Activated CD4-positive, alpha-beta T cell treated with anti-CD3 and anti-CD28 coated beads, Interleukin-2, Interleukin-4, amounts not matched to agents 100 ng/mL and 50 ng/mL, durations not matched to agents 16 hours and 8 hours (primary cell): ENCODE measurements at places on chromosomes 5 and 9.

GRCh38 chr9:37511016-37512010, 25.6 kb downstream of the POLR1E start:
- no peak for DNase-seq

GRCh38 chr9:136441191-136441680, 1.6 kb upstream of the INPP5E start:
- DNase-seq, result no peak

DNA sequence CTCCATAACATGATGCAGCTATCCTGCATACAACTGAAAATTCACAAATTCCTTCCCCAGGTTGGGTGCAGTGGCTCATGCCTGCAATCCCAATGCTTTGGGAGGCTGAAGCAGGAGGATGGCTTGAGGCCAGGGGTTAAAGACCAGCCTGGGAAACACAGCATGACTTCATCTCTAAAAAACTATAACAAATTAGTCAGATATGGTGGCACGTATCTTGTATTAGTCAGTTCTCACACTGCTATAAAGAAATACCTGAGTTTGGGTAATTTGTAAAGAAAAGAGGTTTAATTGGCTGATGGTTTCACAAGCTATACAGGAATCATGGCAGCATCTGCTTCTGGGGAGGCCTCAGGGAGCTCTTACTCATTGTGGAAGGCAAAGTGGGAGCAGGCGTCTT, 56.4 kb upstream of the DAPK1 start:
- no peak for DNase-seq

DNA sequence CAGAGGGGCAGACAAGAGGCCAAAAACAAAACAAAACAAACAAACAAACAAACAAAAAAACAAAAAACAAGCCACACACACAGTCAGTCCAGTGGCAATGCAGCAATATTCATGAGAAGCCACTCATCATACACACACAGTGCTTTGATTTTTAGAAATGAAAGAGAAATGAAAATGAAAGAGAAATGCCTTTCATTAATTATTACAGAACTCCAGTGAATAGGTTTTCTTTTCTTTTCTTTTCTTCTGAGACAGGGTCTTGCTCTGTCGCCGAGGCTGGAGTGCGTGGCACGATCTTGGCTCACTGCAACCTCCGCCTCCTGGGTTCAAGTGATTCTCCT, 36.9 kb downstream of the SPRY4 start:
- no peak for DNase-seq

GRCh38 chr5:104052558-104053352, 490.2 kb upstream of the NUDT12 start:
- DNase-seq, result no peak

DNA sequence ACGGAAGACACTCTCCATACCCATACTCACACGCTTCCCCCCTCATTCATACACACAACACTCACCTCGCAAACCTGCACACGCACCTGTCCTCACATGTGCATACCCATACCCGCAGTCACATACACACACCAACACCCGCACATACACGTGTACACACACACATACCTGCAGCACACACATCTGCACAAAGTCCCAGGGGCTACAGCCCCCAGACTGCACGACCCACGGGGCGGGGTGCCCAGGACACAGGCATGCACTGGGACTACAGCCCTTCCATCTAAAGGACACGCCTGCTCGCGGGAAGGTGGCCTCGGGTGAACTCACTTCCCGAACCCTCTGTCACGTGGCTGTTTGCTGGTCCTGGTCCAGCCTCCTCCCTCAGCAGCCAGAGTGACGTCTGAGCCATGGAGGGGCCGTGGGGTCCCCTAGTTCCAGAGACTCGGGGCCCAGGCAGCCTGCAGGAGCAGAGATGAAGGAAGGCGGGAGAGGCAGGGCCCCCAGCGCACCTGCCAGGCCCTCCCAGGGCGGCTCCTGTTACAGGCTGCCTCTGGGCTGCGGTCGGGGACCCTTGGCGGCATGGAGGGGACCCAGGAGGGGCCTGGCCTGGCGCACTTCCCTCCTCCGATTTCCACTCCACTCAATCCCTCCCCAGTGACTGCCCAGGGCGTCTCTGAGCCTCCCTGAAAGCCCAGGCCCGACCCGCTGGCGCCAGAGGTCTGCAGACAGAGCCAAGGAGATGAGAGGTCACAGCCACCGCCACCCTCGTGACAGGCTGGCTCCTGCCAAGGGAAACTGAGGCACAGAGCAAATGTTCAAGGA, 8.1 kb downstream of the SLC12A7 start:
- DNase-seq, result no peak

DNA sequence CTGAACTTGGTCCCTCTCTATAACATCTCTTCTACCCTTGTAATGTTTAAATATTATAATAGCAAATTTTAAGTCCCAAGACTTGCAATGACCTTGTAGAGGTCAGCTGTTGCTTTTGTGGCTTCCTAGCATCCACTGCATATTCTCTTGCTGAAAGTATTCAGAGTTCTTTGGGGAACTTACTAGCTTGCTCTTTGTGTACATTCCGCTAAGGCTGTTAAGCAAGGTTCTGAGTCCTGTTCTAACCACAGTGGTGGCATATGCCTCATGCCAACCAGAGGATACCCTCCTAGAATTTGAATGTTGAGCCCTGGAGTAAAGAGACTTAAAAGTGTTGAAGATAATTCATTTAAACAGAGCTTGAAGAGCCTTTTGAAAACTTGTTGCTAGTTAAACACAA, 570.9 kb downstream of the TLE1 start:
- DNase-seq, result no peak

GRCh38 chr5:131610198-131611063, 24.6 kb downstream of the RAPGEF6 start:
- DNase-seq, result no peak

GRCh38 chr9:7691909-7692308, 107.7 kb downstream of the DMAC1 start:
- no peak for DNase-seq

- DNase-seq, result no peak
Observed at GRCh38 chr5:135243556-135244285, 155.3 kb downstream of the MACROH2A1 start.

DNA sequence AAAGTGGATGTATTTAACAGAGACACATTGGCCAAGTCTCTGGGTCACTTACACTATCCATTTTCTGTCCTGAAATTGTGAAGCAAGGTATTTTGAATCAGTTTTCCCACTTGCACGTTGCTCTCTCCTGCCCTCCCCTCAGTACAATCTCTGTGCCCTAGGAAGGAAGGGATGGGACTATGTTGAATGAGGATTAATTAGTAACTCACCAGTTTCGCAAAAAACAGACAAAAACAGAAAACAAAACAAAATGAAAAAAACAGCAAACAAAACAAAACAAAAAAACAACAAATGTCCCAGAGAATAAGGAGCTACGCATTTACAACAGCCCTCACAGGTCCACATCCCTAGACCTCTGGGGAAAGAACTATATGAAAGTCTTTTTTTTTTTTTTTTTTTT, 1.1 kb upstream of the CD14 start:
- DNase-seq, result no peak

DNA sequence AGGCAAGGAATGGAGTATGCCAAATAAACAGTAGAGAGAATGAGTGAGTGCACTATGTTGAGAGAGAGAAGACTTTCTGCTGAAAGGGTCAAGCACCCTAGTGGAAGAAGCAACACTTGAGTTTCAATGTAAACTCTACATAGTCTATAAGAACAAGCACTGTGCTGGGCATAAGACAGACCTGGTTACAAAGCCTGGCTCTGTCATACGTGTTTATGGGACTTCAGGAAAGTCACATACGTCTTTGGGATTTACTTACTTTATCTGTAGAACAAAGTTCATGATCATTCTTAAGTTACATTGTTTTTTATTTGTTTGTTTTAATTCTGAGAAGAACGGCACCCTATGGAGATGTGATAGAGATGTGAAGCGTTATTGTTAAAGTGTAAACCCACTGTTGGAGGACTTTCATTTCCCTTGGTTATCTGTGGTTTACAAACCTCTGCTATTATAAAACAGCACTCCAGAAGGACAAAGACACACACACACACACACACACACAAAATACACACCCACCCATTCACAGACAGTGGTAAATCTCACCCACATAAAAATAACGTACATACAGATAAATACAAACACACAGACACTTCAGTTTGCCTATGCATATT, 70.7 kb upstream of the TRIM32 start:
- DNase-seq, result no peak

DNA sequence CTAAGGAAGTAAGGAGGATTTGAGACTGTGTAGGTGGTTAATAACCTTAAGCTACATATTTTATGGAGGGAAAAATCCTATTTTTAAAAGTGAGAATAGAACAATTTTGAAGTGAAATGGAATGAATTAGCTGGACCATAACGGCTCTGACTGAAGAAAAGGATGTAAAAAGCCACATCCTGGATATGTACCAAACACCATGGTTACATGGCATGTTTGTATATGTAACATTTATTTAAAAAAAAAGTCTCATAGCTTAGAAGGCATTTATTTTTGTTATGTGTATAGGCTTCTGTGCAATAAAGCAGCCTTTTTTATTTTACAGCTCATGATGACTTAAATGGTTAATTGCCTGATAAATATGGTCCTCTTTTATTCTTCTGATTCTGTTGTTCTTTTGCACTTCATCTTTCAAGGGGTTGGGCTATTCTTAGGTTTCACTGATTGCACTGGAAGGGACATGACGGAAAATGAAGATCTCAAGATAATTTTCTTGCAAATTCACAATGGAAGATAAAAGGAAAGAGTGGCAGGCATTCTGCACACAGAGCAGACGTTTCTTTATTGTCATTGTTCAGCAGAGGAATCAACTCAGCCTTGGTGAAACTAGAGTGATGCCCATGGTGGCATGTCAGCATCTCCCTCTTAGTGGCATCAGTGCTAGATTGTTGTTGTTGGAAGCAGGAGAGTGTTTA, 63.1 kb downstream of the DOCK8 start:
- peak; percentile 52 for DNase-seq

DNA sequence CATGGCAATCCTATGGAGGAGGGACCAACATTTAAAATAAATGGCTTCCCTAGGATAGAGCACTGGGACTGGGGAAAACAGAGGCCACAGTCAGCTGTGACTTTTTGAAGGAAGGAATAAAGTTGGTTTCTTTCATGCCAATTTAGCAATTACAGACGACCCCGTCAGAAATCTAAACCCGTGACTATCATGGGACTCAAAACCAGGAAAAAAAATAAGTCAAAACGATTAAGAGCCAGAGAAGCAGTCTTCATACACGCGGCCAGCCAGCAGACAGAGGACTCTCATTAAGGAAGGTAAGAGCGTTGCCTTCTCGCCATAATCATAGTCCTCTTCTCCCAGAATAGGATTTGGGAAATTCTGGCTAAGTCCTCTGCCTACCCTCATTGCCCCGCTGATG, at the start of gene MLANA:
MLANA (plus strand) TSS at position 249 of the 400 bp plus-strand sequence. CDS start 1,586 bp downstream, outside the sequence.
- DNase-seq, result no peak

- DNase-seq, result no peak
Observed at GRCh38 chr9:86783884-86784283, 163.4 kb downstream of the GAS1 start.

- DNase-seq, result no peak
Observed at GRCh38 chr5:98843481-98843880, 70.0 kb downstream of the RGMB start.

DNA sequence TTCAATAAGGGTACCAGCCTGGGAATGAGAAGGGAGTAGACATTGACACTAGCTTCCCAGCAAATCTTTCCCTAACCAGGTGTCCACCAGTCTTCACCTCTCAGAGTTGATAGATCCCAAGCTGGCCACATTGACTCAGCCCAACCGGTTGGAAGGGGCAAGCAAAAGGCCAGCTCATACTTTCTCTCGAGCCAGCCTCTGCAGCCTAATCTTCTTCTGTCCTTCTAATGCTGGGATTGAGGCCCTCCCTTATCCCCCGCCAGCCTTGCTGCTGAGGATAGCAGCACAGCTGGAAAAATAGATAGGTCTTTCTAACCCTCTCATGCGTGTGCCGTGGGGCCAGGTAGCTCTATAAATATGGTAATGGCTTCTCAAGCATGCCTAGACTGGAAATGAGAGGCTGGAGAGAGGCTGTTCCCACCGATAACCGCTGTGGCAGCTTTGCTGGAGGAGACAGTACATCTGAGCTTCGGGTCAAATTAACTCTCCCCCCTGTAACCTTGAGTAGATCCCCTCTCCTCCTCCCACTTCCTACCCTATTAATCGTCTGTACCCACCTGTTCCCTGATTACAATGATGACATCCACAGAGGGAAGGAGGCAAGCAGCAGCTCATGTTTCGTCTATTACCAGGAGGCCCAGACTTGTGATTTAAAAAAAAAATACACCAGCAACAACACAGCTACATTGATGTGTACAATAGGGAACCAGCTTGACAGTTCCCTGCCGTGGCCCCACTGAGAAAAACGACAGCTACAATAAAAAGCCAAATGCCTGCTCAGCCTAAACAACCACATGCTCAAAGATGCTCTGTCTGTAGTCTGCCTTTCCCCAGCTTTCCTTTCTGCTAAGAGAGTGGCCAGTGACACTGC, 219.9 kb upstream of the BRINP1 start:
- no peak for DNase-seq

GRCh38 chr9:110451726-110452125, 114.1 kb upstream of the TXNDC8 start:
- no peak for DNase-seq

GRCh38 chr9:93595461-93595860, 19.1 kb downstream of the PHF2 start:
- DNase-seq, result no peak

- no peak for DNase-seq
Observed at GRCh38 chr9:84166891-84167290, 173.7 kb downstream of the SLC28A3 start.

DNA sequence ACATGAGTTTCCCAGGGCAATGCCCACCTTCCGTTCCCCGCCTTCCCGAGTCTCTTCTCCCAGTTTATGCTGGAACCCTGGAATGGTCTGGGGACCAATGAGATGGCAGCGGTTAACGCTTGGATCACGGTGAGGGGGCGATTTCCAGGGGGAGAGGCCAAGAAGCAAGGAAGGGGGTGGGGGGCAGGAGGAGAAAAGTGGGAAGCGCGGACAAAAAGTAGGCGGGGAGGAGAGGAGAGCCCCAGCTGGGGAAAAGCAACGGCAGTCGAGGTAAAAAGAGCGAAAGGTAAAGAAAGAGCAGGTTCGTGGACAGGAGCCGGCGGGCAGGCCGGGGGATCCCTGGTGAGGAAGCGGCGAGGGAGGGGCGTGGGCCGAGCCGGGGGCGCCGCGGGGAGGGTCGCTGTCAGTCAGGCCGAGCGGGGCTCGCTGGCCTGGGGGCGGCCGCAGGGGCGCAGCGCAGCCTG, 508 bp upstream of the SNCAIP start:
- no peak for DNase-seq

DNA sequence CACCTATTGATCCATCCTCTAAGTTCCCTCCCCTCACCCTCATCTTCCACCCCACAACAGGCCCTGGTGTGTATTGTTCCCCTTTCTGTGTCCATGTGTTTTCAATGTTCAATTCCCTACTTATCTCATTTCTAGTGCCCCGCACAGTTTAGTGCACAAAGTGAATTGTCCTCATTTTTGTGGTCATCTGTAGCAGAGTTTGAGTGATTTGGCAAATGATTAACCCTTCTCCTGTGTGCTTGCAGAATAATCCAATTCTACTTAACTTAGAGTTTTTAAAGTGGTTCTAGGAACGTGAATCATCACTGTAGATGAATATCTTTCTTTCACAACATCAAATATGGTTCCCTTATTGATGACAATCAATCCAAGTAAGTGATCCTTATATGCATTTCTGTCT, 6.3 kb upstream of the HAPLN1 start:
- DNase-seq, result no peak

GRCh38 chr9:123468541-123468940, 112.5 kb downstream of the CRB2 start:
- no peak for DNase-seq

- DNase-seq, result peak; percentile 98
Observed at GRCh38 chr9:128947527-128948301, at the start of the genes DOLK and NUP188. Gene DOLK (minus strand): TSS chr9:128947603. CDS start chr9:128947303, 300 bp downstream. Gene NUP188 (plus strand): TSS chr9:128947699. CDS start chr9:128947720, 21 bp downstream.
